ENCODE measurements at places on chromosomes 11 and 22.

GRCh38 chr11:96317985-96318384 lies 25.0 kb downstream of the MAML2 start:
- H3K27ac ChIP-seq = no peak overlapping the region
- no peaks in the 10 kb centered on the region for H3K27me3 ChIP-seq
- H3K4me1 ChIP-seq = peaks cover 6% of the 10 kb centered on the region
- peaks cover 13% of the 10 kb centered on the region for H3K36me3 ChIP-seq

- H3K27me3 ChIP-seq = no peaks in the 10 kb centered on the region
- H3K4me1 ChIP-seq = peaks cover 2% of the 10 kb centered on the region
- peaks cover 6% of the 10 kb centered on the region for H3K36me3 ChIP-seq
- no peak for DNase-seq
- no peak overlapping the region for H3K27ac ChIP-seq
Observed at GRCh38 chr11:74010306-74011300, 1.7 kb upstream of the UCP3 start.

DNA sequence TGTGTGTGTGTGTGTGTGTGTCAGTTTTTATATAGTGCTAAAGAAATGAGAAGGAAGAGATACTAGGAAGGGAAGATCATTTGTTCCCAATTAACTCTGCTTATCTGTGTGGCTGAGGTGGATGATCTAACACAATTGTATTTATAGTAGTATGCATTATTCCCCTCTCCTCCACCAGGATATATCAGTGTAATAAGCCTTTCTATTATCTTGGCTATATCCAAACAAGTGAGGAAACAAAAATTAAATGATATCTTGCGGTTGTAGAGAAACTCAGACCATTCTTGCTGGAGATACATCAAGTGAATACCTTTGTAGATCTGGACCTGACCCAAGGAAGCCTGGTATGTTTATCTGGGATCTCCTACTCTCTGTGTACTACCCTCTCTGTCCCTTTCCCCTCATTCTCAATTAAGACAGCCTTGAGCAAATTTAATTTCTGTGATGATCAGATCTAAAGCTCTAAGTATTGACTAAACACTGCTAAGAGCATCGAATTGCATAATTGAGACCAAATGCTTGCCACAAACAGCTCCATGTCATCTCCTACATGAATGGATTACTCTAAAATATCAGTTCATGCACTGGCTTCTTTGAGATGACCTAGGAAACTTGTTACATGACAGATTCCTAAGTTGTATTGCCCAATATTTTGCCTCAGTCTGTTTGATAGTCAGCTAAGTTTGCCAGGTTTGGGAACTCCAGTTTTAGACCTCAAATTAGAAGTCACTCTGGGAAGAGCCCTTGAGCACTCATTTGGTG lies 185.3 kb upstream of the CTSC start:
- no peaks in the 10 kb centered on the region for H3K36me3 ChIP-seq
- H3K27me3 ChIP-seq = no peaks in the 10 kb centered on the region
- H3K4me1 ChIP-seq = no peaks in the 10 kb centered on the region
- DNase-seq = no peak

- no peaks in the 10 kb centered on the region for H3K4me1 ChIP-seq
- no peaks in the 10 kb centered on the region for H3K27me3 ChIP-seq
- no peak for DNase-seq
- H3K36me3 ChIP-seq = no peaks in the 10 kb centered on the region
Observed at GRCh38 chr11:100068116-100068515, 619.0 kb upstream of the ARHGAP42 start.

GRCh38 chr22:36732609-36733008 lies 29.1 kb upstream of the CACNG2 start:
- peaks cover 12% of the 10 kb centered on the region for H3K4me1 ChIP-seq
- no peak overlapping the region for H3K4me3 ChIP-seq
- H3K27me3 ChIP-seq = peaks cover 3% of the 10 kb centered on the region
- H3K27ac ChIP-seq = no peak overlapping the region

GRCh38 chr11:35088676-35089075 lies 50.3 kb upstream of the CD44 start:
- no peak overlapping the region for H3K4me3 ChIP-seq
- no peaks in the 10 kb centered on the region for H3K36me3 ChIP-seq
- no peaks in the 10 kb centered on the region for H3K27me3 ChIP-seq
- no peak overlapping the region for H3K27ac ChIP-seq
- DNase-seq = no peak
- H3K4me1 ChIP-seq = peaks cover 5% of the 10 kb centered on the region

GRCh38 chr22:27990451-27990840 lies 71.4 kb upstream of the PITPNB start:
- no peak overlapping the region for H3K4me3 ChIP-seq
- H3K4me1 ChIP-seq = no peaks in the 10 kb centered on the region
- no peaks in the 10 kb centered on the region for H3K27me3 ChIP-seq
- no peak for DNase-seq
- H3K27ac ChIP-seq = no peak overlapping the region

DNA sequence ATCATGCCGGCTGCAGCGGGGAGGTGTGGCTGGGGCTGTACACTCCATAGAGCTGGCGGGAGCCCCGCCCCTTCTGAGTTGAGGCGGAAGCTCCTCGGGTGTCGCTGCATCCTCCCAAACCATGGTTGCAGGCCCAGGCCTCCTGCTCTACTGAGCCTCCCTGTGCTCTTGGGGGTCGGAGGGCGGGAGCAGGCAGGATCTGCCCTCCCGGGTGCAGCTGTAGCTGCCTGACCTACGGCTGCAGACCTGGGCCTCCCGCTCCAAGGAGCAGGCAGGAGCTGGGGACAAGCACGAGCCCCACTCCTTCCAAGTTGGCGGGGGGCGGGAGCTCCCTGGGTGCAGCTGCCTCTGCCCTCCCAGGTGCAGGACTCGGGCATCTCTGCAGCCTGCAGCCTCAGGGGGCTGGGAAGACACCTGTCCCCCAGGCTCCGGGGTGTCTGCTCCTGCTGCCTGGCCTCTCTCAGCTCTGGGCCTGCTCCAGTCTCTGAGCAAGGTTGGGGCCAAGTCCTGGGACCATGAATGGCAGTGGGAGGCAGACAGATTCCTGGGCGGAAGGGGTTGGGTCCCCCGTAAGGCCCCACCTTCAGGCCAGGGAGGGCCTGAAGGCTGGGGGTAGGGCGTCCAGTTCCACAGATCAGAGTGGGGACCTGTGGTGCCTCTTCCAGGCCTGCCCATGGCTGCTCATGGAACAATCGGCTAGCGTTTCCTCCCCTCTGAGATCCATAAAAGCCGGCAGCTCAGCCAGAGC lies 46.4 kb upstream of the SC5D start:
- H3K4me3 ChIP-seq = no peak overlapping the region
- no peaks in the 10 kb centered on the region for H3K27me3 ChIP-seq
- no peak for DNase-seq
- no peaks in the 10 kb centered on the region for H3K36me3 ChIP-seq
- H3K27ac ChIP-seq = no peak overlapping the region

DNA sequence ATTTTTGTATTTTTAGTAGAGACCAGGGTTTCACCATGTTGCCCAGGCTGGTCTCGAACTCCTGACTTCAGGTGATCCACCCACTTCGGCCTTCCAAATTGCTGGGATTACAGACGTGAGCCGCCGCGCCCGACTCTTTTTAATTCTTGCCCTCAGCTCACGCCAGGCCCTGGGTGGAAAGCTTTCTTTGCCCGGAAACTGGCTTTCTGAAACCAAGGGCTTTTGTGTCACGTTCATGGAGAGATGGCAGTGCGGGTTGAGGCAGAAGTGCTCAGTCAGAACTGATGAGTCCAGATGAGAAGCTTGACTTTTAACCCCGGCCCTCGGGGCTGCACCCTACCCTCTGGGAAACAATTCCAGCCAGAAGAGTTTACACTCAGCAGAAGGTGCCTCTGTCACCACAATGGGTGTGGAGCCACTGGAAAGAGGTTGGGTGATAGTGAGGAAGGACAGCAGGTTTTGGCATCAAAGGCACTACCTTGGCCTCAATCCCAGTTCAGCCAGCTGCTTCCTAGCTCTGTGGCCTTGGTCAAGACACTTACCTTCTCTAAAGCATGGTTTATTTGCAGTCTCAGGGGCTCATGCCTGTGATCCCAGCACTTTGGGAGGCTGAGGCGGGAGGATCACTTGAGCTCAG lies 890 bp upstream of the ARFGAP3 start:
- no peaks in the 10 kb centered on the region for H3K4me1 ChIP-seq
- no peak overlapping the region for H3K4me3 ChIP-seq
- no peak overlapping the region for H3K27ac ChIP-seq
- no peak for DNase-seq
- peaks cover 12% of the 10 kb centered on the region for H3K36me3 ChIP-seq
- peaks cover 2% of the 10 kb centered on the region for H3K27me3 ChIP-seq
